Stimulated activated naive CD8-positive, alpha-beta T cell treated with anti-CD3 and anti-CD28 coated beads, Interleukin-15, amount 100 ng/mL, for 72 hours (primary cell): ENCODE measurements at places on chromosomes 7 and 10.

GRCh38 chr10:60286559-60286958 is 103.1 kb downstream of the ANK3 start:
- DNase-seq = no peak

GRCh38 chr10:57362811-57363210 is 904.9 kb downstream of the IPMK start:
- DNase-seq = no peak

DNA sequence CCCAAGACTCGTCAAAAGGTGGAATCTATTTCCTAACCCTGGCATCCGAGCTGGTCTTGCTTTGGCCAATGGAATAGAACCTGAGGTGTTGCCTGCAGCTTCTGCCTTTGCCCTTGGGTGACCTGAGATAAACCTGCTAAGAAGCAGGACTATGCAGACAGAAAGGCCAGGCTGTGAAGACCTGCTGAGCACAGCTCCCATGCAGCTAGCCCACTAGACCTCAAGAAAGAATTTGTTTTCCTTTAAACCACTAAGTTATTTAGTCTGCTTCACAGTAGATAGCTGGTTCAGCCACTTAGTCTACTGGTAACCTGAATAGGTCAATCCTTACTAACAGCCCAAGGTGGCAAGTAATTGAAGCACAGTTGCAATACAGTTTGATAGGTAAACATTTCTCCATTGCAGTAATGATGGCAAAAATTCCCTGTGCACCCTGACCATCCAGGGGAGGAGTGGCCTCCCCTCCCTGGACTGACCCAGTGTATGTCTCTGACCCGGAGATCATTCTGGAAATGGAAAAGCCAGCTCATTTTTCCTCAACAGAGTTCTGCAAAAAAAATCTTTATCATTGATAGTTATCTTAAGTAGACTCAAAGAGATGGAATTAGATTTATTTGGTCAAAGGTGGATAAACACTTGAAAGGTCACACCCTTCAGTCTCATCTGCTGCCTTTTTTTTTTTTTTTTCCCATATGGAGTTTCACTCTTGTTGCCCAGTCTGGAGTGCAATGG is 20.0 kb downstream of the TNS3 start:
- DNase-seq = no peak

- peak; percentile 5 for DNase-seq
These were observed 148.5 kb downstream of the ARHGAP22 start for GRCh38 chr10:48456361-48456804.

DNA sequence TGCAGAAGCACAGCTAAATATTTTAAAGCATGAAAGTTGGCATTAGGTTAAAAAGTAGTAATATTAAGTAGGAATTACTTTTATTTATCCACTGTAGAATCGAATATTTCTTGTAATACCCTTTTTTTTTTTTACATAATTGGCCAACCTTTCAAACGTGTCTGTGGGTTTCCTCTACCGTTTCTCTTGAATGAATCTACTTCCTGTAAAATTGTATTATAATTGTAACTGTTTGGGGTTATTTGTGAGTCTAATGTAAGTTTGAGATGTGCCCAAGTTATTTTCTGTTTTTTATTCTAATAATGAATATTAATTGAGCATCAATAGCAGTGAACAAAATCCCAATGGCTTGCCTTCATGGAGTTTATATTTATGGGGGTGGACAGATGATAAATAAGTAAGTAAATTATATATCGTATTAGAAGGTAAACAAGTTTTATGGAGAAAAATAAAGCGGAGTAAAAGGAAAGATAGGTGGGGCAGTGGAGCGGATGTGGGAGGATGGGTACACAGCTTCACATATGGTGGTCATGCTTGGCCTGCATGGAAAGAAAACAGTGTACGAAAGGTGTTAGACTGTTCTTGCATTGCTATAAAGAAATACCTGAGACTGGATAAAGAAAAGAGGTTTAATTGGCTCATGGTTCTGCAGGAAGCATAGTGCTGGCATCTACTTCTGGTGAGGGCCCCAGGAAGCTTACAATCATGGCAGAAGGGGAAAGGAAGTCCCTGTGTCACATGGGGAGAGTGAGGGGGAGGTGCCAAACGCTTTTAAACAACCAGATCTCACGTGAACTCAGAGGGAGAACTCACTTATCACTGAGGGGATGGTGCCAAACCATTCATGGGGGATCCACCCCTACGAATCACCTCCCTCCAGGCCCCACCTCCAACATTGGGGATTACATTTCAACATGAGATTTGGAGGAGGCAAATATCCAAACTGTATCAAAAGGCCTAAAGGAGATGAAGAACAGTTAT is 5.4 kb downstream of the TSPAN13 start:
- no peak for DNase-seq

- no peak for DNase-seq
These were observed 59.0 kb upstream of the SORCS3 start for GRCh38 chr10:104581884-104582601.

DNA sequence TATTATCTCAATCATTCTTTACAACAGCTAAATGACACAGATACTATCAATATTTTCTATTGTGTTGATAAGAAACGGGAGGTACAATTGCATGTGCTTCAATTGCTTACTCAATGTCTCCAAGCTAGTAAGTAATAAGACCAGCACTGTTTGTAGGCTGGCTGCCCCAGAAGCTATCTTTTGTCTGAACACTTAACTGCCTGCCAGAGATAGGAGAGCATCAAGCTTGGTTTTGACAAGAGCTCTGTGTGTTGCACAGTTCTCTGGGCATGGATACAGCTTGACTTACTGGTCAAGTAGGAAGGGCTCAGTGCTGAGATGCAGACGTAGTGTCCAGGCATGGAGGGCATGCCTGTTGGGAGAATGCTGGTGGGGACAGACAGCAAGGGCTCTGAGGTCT is 26.3 kb upstream of the CAPZA2 start:
- DNase-seq = no peak

GRCh38 chr10:12639996-12640944 is 290.9 kb downstream of the CAMK1D start:
- DNase-seq = no peak

DNA sequence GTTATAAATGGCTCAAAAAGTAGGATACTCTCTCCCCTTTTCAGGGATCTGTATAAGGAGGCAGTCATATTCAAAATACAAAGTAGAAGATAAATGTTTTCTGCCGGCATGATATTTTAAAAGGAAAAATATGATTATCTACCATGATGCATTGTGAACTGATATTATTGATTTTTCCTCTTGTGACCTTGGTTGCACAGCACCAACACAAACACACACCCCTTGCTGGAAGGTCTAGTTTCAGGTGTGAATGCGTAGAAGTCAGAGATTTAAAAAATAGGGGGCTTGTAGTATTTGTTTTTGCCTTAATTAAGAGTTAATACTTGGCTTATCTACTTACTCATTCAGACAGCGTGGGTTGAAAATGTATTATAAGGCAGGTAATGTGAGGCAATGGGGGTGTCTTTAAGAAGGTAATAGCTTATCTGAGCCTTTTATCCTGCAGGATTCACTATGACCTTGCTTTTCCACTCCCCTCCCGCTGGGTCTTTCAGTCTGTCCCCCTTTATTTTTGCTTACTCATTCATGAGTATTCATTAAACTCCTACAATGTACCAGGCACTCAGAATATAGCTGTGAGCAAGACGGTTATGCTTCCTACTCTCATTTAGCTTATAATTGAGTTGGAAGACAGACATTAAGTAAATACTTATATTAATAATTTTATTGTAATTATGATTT is 390.6 kb downstream of the SDK1 start:
- DNase-seq = no peak

DNA sequence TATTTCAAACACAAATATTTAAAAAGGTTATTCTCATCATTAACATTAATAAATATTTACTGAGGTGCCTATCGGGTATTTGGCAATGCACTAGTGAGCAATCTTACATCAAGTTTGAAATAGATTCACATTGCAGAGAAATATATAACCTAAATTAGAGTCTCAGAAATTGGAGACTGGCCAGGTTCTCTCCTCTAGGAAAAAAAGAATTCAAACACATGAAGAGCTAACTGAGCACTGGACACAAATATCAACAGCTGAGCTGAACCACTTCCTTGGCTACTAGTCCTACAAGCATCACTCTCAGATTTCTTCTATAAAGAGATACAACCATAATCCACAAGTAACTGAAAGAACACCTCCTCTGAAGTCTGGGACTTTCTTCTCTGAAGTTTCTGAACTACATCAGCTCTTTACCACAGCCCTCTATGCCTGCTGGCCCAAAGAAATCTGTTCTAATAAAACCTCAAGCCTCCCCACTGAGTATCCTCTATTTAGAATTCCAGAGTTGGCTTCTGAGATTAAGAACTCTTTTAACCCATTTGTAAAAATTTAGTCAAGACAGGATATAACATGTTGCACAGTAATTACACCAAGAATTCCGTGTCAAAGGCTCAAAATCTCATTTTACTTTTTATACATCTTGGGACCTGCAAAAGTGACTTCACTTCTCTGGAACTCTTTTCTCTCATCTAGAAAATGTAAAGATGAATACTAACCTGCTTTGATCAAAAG is 45.2 kb downstream of the MTERF1 start:
- DNase-seq = no peak

DNA sequence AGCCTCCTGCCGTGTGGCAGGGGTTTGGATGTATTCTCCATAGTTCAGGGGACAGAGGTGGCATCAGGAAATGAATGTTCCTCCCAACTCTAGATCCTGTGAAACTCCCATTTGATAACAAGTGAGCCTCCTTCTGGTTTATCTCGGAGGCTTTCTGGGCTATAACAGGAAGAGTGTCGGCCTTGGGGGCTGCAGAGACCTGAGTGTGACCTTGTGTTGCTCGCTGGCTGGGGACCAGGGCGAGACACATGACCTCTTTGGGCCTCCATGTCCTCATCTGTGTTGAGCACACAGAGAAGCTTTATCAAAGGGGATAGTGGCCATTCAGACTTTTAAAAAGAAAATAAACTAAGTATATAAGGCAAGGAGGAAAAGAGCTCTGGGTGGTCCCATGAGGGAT is 78.0 kb upstream of the SMNDC1 start:
- DNase-seq = no peak

- DNase-seq = no peak
These were observed 86.0 kb upstream of the FAM20C start for GRCh38 chr7:106356-106755.

DNA sequence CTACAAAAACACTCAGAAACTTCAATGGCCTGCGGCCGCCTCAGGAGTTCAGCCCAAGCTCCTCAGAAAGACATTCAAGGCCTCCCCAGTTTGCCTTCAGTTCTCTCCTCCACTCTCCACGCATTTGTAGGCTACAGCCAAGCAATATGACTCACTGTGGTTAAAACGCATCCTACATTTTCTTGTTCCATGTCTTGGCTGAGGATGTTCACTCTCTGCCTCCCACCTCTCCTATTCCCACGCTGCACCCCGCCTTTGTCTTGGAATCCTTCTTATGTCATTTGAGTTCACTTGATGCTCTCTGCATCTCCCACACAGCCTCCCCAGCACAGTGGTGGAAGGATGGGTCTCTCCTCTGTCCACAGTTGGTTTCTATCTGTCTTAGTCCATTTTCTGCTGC is 184.8 kb downstream of the NPSR1 start:
- DNase-seq = no peak

GRCh38 chr10:112605063-112605462 is 158.0 kb downstream of the VTI1A start:
- no peak for DNase-seq

GRCh38 chr10:1629326-1630198 is 107.8 kb downstream of the ADARB2 start:
- DNase-seq = no peak

- DNase-seq = no peak
These were observed 7.2 kb upstream of the NPVF start for GRCh38 chr7:25235471-25235870.

DNA sequence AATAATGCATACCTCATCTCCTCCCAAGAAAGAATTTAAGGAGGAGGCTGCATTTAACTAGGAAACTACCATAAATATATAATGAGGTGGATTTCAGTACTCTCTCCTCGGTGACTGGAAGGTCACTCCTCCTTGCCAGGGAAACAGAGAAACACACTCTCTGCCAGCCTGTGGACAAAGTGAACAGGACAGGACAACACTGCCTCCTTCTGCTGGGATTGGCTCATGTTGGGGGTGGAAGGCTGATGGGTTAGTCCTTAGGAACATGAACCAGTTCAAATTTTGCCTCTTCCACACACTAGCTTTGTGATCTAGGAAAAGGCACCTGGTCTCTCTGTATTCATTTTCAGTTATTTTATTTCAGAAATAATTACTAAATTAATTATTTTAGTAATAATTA is 50.6 kb upstream of the STEAP4 start:
- DNase-seq = no peak

GRCh38 chr7:95723583-95724180 is 48.7 kb upstream of the DYNC1I1 start:
- DNase-seq = no peak

- no peak for DNase-seq
These were observed 153.3 kb downstream of the AVL9 start for GRCh38 chr7:32648408-32649156.

DNA sequence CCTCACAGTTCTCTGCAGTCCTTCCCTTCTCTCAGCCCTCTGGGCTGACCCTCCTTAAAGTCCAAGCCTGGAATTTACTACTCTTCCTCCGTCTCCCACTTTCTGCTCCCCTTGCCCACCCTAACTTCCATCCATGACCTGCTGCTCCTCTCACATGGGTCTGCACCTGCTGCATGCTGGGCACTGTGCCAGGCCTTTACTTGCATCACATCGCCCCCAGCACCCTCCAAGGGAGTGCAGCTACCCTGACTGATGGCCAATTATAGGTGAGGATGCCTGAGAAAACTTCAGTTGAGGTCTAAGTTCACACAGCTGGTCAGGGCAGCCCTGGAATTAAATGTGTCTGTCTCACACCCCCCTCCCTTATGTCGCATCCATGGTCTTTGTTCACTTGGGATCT is 53.6 kb upstream of the ZPBP start:
- DNase-seq = no peak

DNA sequence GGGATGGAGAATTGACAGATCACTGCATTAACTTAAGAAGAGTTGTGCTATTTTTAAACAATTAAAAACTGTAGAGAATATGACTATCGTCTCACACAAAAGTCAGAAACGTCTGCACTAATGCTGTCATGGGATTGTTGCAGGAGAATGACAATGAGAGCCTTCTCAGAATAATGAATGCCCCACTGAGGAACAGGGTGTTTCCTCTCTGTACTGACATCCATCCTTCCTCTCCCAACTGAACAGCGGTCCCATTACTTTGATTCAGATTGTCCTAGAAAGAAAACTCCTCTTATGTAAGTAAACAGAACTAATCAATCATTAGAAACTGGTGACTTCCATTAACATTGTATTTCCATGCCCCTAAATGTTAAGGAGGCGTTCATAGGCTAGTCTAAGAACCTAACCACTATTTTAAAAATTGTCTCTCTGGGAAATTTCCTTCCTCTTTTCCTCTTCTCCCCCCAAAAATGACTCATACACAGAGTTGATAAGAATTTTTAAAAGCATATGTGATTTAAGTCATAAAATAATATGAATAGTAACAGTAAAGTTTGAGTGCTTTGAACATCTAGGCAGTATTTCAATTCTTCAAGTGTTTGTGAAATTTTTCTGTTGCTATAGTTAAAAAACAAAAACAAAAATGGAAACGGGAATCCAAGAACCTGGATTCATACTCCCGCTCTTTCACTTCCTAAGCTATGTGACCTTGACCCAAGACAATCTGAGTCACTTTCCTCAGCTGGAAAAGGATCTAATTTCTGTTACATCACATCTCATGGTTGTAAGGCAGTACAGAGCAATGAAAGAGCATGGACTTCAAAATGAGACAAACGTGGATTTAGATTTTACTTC is 12.7 kb upstream of the MACC1 start:
- no peak for DNase-seq
